ENCODE measurements at places on chromosomes 1 and 21.
A peak's percentile ranks its signal among the peaks of the same experiment; 100 is the strongest.

GRCh38 chr1:208857465-208857864, 613.3 kb upstream of the PLXNA2 start:
- no peak for DNase-seq

DNA sequence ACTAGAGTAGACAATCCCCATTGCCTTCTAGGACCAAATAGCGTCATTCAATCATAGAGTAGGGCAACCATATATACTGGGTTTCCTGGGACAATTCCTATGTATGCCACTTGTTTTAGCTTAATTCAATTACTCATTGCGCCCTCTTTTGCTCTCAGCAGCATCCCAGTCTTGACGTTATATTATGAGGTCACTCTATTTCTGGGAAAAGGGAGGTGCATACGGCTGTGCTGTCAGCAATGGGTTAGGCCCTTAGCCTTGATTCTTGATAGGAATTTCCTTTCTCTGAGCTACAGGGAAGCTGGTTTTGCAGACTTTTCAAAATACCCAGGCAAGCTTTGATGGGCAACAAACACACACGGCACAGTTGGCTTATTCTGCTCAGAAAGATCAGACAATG, 4.4 kb upstream of the KAZN start:
- no peak for DNase-seq

DNA sequence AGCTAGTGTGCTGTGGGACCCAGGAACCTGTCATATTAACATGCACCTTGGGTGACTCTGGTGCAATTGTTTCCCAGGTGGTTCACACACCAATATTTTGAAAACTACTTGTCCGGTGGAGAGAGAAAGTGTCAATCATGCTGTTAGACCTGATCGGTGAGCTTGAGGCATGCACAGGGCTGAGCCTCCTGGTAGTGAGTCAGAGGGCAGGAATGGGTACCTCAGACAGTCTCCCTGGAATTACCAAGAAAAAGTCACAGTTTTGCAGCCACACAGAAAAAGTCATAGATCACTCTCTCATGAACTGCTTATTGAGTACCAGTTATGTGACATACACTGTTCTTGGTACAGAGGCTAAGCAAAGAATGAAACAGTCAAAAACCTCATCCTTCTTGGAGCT, 140.1 kb upstream of the NFIA start:
- no peak for DNase-seq

- DNase-seq, result no peak
Measured at GRCh38 chr1:209791920-209792319, 7.6 kb upstream of the C1orf74 start.

GRCh38 chr21:31042080-31042464, 3.8 kb upstream of the KRTAP19-8 start:
- no peak for DNase-seq

DNA sequence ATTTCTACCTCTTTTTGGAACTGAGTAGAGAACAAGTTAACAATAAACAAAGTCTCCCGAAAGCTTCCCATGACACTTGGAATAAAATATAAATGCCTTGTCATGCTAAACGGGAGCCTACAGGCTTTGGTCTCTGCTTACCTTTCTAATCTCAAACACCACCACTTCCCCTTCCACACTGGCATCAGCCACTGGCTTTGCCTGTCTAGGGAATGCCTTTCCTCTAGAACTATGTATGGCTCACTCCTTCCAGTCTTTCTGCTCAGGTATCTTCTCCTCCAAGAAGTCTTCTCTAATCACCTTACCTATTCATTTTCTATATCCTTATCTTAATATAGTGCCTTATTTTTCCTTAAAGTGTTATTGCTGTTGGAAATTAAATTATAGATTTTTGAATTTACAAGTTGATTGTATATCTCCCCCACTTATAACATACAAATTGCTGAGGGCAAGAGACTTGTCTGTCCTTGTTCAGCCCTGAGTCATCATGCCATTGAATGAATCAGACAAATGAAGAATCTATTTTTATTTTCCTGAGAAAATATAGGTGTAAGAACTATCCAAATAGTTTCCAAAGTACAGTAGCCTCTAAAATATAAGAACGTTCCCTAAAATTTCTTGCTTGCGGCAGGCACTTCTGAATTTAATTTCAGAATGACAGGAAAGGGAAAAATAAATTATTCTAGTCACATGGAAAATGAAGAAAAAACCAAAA, 119.2 kb downstream of the TM2D1 start:
- no peak for DNase-seq

- DNase-seq, result no peak
Measured at GRCh38 chr1:184597650-184598357, 156.9 kb downstream of the EDEM3 start.

DNA sequence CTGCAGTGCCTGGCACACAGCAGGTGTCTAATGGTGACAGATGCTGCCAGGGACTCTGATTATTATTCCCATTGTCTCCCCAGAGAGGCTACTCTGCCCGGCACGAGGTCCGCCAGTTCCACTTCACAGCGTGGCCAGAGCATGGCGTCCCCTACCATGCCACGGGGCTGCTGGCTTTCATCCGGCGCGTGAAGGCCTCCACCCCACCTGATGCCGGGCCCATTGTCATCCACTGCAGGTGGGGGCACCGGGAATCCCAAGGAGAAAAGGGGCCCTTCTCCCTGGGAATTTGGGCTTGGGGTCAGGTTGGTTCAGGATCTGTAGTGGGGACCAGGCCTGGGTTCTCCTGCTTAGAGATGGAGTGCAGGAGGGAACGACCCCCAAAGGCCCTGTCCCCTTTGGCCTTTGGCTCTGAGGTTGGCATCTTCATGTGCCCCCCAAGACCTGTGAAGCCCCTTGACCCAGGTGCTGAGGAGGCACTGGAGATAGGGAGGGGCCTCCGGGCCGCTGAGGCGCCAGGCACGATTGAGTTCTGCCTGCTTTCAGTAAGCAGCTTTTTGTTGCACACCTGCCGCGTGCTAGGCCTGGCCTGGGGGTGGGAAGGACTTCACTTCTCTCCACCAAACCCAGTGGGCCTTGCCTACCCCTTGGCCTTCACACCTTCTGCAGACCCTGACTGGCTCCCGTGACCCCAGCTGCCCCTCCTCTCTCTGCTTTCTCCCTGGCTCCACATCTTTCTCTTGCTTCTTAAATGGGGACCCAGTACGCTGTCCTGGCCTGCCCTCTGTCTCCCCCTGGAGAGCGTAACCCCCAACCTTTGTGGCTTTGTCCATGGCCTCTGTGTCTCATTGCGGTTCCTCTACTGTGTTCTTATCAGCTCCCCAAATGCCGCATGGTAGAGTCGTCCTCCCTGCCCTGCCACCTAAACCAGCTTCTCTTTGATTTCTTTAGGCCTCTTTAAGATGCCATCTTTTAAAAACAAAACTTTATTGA, 76.4 kb downstream of the PTPRU start:
- no peak for DNase-seq

DNA sequence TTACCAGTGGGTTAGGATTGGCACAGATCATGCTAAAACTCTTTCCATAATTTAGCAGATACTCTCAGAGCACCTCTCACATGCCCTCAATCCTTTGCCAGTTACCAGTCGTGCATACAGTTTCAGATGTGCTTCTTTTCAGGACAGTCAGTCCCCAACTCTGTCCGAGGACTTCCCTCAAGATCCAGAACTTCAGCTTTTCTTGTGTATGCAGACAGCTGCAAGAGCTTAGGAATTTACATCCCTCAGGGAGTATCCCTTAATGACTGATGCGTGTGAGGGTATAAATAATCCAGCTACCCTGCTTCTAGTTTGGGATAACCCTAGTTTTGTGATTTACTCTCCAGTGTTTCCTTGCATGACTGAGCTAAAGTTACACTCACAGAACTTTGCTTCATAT, 393.0 kb upstream of the PLXNA2 start:
- no peak for DNase-seq

- DNase-seq, result no peak
Measured at GRCh38 chr1:62784509-62785365, 805 bp downstream of the ATG4C start.

DNA sequence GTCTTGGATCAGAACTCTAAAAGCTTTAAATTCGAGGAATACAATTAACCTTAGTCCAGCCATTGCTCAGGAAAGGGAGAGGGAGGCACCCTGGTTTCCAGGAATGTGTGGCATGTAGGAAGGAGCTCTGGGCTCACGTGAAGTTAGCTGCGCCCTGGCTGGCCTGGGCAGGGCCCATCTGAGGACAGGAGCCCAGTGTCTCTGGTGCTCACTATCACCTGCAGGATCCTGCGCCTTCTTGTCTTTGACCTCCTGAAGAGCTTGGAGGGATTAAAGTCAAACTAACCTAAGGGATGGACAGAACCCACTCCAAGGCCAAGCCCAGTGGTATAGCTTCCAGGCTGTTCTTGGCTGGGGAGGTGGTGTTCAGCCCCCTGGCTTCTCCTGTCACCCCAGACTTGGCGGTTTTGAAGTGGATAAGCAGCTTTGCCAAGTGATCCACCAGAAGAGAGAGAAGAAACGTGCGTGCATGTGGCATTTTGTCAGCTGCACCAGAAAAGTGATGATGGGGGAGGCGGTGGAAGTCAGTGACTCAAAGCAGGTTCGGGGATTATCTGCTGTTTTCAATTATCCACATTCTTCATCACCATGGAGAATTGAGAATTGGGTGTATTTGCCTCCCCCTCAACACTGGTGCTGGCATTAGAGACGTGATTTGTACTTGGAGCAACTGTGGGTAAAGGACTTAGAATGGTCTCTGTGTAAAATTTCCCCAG, 11.9 kb upstream of the KCNN3 start:
- no peak for DNase-seq

GRCh38 chr1:150560576-150561253, 11.5 kb downstream of the ADAMTSL4 start:
- peak; percentile 78 for DNase-seq

DNA sequence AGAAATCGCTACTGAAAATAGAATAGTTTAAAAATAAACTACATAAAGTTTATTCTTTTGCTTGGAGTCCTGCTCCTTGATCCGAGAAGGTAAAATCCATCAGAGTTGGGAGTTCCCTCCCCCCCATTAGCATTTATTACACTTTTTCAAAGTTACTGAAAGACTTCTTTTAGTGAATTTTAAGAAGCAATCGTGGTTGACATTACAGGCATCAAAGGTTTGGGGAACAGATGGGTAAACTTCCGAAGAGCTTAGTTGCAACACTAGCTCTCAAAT, 31.0 kb upstream of the NFIA start:
- no peak for DNase-seq

DNA sequence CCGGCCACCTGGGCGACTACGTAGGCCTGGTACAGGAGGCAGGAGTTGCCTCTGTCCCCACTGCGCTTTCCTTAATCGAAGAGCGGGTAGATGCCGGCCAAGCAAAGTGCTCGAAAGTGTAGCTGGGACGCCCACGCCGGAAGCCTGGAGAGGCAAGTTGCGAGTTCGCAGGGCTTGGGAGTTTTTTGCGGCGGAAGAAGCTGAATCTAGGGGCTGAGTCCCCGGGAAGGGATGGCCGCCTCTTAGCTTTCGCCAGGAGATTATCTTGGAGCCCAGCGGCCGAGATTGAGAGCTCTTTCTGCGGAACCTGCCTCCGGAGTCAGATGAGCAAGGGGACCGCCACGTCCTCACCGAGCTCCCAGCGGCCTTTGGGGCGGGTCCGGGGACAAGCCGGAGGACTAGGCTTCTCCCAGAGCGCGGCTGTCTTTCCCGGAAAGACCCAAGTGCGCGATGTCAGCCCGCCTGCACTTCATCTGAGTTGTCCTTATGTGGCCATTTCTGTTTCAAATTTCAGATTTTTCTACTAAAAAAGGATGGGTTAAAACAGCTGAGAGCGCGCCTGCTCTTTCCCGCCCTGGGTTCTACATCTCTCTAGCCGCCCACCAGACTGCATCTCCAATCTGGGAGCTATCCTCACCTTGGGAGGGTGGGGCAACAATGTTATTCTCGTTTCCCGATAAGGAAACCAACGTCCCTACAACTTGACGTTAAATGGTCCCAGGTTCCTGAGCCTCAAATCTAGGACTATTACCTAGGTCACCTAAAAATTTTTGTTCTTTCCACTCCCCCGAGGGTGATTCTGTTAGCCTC, 12.4 kb upstream of the TBX15 start:
- DNase-seq, result no peak

- DNase-seq, result no peak
Measured at GRCh38 chr1:24474193-24474592, 28.4 kb upstream of the RCAN3 start.

DNA sequence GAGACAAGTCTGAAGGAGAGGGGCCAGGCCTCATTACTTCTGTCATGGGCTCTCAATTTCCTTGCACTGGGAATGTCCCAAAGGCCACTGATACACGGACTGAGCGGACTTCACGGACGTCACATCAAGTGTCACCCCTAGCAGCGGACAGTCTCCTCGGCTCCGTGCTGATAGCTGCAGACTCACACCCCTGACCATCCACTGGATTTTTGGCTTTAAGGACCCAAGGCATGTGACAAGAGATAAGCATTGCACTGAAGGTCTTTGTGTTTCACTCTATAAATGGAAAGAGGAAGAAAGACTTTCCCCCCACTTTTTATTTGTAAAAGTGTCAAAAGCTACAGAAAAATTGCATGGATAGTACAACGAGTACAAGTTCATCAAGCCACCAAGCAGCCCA, 200.4 kb upstream of the FGGY start:
- no peak for DNase-seq

DNA sequence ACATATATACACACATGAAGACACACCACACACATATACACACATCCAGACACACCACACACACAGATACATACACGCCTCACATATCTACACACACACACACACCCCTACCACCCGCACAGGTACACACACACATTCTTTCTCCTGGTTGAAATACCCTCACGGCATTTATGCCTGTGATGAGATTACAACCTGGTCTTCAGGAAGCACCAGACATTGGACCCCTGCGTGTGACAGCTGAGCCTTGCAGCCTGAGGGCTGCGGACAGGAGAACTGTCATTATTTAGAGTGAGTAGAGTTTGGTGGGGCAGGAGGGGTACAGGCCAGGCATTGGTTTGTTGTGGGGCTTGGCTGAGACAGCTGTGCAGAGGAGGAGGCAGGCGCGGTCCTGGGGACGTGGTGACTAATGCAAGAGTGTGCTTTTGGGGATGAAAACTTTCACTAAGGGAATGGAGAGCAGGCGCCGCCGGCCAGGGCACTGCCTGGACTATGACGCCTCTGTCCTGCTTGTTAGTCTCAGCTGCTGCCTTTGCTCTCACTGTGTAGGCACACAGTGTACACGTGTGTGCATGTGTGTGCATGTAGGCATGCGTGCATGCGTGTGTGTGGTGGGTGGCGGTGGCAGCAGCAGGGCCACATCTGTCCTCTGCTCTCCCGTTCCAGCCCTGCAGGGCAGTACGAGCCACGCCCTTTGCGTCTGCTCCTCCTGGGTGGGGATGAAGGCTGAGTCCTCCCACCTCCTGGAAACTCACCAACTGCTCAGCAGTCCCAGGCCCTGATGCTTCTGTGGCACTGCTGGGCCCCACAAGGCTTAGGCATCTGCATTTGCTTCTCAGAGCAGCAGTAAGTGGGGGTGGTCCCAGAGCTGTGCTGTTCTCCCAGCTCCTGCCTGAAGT, 57.6 kb downstream of the SPSB1 start:
- no peak for DNase-seq

DNA sequence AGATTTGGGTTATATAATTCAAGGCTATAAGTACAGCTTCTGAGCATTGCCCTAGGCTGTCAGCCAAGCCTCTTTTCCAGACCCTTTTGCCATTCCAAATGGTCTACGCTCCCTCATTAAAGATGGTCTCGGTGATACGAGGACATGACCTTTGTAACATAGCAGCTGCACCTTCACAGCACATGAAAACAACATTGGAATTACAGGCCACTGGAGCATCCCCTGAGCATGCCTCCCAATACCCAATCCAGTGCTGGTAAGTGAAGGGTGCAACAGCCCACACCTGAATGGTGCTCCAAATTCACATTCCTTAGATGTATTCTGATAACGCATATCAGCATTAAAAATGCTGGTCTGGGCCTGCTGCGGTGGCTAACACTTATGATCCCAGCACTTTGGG, 20.1 kb upstream of the PTPRF start:
- no peak for DNase-seq

- DNase-seq, result no peak
Measured at GRCh38 chr1:3828391-3828790, 28.6 kb downstream of the CEP104 start.
